ENCODE measurements at places on chromosomes 4 and X.

DNA sequence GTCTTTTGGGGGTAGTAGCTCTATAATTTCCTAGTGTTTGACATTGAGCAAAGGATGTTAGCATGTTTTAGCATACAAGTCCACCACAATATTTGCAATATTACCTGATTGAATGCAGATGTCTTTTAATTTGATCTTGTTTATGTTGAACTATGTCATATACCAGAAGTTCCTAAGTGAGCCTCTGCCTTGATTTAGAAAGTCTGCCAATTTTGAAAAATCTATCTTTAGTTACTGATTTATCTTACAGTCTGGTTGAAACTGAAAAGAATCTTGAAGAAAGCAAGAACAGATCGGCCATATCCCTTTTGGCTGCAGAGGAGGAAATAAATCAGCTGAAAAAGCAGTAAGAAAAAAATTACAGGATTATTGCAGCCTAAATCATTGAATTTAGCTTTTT, 18.5 kb downstream of the SPATA18 start:
- DNase-seq = no peak

- peak; percentile 59 for DNase-seq
Measured at GRCh38 chr4:123631786-123632692, 235.4 kb downstream of the SPRY1 start.

DNA sequence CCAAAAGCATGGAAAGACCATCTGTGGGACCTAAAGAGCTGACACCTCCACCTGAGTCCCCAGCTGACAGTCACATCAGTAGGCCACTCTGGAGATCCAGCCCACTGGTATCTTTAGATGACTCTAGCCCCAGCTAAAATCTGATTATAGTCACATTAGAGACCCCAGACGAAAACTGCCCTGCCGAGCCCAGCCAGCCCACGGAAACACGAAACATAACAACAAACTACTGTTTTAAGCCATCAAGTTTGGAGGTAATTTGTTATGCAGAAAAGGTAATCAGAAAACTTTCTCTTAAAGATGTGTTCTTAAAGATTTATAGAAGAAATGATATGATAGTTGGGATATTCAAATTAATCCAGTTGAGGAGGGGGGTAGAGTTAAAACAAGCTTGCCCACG, 175.7 kb downstream of the DHX15 start:
- DNase-seq = no peak

- no peak for DNase-seq
Measured at GRCh38 chr4:89898304-89898716, 3.7 kb downstream of the MMRN1 start.

DNA sequence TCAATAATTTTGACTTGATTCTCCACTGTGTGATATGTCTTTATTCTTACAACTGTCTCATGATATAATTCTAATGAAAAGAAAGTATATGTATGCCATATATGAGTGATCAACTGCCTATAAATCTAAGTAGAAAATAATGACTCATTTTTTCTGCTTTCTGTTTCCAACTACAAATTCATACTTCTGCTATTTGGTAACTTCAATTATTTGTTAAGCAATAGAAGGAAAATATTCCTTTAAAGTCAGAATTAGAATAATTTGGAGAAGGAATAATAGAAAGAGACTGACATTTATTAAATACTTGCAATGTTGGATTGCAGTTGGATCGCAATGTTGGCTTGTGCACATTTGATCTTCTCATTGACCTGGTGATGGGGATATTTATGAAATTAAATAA, 204.2 kb upstream of the PACRGL start:
- DNase-seq = peak; percentile 4

DNA sequence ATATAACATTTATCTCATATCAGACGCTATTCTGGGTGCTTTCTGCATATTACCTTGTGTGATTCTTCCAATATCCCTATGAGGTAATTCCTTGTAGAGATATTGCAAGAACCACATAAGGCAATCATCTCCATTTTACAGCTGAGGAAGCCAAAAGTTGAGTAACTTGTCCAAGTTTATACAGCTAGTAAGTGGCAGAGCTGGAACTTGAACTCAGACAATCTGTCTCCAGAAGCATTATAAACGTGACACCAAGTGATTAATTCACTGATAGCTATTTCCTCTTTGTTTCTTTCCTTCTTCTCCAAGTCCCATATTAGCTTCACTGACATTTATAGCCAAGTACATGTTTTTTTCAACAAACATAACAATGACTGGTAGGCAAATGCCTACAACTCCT, 7.3 kb downstream of the EMCN start:
- no peak for DNase-seq

DNA sequence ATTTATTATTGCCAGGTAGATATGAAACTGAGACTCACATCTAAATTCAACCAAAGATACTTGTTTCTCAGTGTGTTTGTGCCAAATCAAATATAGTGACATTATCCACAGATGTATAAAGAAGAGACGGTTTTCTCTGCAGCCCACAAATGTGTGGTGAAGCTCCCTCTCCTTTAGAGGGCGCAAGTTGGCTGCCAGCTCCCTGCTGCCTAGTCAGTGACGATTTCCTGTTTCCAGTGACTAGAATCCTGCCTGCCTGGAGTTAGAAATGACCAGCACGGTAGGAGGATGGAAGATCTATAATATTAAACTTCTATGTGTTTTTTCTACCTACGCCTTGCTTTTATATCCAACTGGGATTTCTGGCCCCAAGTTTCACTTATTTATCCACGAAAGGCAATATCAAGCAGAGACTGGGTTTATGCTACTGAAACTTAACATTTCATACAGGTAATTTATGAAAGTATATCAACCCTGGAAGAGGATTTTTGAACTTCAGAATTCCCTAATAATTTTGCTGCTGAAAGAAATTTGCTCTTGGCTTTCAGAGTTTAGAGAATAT, 1793.7 kb upstream of the TENM3 start:
- no peak for DNase-seq

DNA sequence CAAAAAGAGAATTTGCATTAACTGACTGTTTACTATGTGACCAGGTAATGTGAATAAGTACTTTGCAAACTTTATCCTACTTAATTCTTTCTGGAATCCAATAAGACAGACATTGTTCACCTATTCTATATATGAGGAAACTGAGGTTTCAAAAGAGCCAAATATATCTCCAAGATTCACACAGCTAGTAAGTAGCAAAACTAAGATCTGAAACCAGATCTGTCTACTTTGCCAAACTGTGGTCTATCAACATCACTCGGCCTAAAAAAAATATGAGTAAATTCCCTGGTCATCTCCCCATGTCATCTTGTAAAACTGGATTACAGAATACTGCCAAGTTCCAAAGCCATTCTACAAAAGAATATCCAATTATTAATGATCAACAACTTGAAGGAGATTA, 52.8 kb downstream of the ANAPC10 start:
- no peak for DNase-seq

GRCh38 chr4:8278421-8279287, 9.1 kb downstream of the HTRA3 start:
- peak; percentile 71 for DNase-seq

- no peak for DNase-seq
Measured at GRCh38 chrX:103338663-103339062, 8.6 kb downstream of the TCEAL7 start.

- DNase-seq = no peak
Measured at GRCh38 chr4:109094056-109094455, 208.4 kb downstream of the COL25A1 start.

- no peak for DNase-seq
Measured at GRCh38 chr4:9771034-9771433, 10.4 kb upstream of the DRD5 start.

- DNase-seq = no peak
Measured at GRCh38 chrX:38170556-38170955, 50.1 kb downstream of the SRPX start.

DNA sequence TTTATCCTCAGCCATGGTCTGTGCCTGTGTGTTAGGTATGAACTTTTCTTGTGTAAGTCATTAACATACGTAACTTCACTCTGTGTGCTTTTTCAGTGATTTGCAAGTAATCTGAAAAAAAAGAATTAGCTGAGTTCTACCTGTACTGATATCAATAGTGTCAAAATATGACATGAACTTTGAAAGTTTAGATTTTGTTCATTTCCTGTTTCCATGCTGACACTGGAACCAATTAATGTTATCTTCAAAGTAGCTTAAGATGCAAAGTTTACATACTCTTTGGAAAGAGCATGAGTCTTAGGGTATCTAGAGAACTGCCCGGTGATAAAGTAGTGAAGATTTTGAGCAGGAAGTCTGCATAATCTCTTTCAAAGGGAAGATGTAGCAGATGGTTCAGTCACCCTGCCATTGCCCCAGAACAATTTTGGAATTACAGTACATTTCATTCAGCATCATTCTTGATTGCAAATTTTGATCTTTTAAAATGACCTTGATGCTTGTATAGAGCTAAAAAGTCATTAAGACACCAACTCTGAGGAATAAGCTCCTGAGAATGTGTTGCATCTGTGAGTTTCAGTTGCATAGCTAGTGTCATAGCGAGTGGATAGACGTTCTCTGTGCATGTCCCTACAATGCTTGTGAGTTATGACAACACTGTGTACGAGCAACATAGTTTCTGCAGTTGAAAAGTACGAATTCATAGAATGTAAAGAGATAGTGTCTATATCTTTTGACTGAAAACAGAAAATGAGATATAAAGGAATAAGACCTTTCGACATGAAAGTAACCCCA, 130.5 kb downstream of the PTTG2 start:
- DNase-seq = no peak

GRCh38 chrX:16870862-16871815, 977 bp upstream of the RBBP7 start:
- DNase-seq = no peak

GRCh38 chr4:90189946-90190345, 62.8 kb downstream of the CCSER1 start:
- DNase-seq = no peak

DNA sequence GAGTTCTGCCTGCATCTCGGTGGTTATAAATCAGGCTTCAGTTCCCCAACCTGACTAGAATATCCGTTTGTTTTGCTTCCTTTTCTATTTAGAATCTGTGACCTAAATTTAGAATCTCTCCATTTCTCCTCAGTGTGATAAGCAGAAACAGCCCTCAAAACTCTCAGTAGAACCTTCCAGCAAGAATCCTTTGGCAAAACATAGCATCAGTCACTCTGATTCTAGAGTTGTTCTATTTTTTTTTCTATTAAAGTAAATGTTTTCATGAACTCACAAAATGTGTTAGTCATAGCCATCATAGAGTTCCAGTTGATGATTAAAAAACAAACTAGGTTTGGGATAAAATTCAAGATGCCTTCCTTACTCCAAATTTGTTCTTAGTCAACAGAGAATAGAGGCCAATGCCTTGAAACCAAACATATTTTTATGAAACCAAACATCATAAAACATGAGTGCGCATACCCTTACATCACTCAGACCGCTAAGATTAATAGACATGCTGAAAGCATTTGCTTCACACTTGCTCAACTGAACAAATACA, 13.2 kb upstream of the C1QTNF7 start:
- DNase-seq = no peak

DNA sequence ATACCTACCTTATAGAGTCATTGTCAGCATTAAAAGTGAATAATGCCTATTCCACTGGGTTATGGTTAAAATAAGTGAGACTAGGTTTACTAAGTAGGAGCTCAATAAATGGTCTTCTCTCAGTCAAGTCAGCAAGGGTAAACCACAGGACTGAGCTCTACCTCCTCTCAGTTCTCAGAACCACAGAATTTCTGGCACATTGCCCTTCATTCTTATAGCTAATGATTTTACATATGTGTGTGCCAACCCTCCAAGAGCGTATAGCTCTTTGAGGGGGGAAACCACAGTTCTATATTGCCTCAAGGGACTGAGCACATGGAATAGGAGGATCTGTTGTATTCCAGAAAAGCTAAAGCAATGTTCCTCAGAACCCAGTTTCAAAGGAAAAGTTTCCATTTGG, 124.8 kb downstream of the ATG4A start:
- DNase-seq = no peak

- no peak for DNase-seq
Measured at GRCh38 chr4:10051517-10052135, 30.3 kb upstream of the SLC2A9 start.

DNA sequence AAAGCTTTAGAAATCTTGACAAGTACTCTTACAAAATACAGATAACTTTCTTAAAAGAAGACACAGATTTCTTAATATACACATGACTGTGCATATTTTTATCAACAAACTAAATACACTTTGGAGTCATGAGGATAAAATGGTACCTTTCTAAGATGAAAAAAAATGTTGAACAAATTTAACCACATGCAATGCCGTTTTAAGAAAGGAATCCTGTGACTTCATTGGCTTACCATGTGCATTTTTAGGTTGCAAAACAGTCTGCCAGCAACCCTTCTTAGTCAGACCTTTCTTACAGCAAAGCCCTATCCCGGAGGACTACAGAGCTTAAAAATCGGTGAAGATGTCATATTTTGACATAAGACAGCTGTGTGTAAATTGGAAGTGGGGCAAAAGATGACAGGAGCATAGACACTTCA, 51.7 kb downstream of the GASK1B start:
- peak; percentile 96 for DNase-seq

DNA sequence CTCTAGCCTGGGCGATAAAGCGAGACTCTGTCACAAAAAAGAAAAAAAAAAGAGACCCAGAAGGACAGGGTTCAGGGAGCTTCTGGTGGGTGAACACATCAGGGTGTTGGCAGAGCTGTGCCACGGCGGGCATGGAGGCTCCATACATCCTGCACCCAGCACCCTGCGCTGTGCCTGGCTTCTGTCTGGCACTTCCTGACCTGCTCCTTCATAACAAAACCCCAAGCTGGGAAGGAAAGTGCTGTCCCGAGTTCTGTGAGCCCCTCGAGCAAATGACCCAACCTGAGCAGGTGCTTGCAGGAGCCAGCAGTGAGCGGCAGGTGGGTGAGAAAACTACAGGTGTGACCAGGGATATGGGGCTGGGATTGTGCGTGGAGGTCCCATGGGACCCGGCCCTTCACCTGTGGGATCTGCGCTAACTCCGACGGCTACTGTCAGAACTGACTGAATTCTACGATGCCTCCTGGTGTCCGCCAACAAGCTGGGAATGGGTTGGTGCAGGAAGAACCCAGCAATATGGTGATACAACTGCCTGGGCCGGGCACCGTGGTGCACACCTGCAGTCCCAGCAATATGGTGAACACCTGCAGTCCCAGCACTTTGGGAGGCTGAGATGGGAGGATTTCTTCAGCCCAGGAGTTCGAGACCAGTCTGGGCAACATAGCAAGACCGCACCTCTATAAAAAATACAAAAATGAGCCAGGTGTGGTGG, 18.9 kb downstream of the ASMTL start:
- no peak for DNase-seq

GRCh38 chrX:20228245-20228644, 38.5 kb downstream of the RPS6KA3 start:
- no peak for DNase-seq

- DNase-seq = no peak
Measured at GRCh38 chr4:87525636-87526295, 3.4 kb downstream of the SPARCL1 start.

GRCh38 chr4:42561031-42561430, 95.9 kb downstream of the ATP8A1 start:
- no peak for DNase-seq

GRCh38 chr4:81164623-81165416, 50.2 kb downstream of the PRKG2 start:
- DNase-seq = peak; percentile 69

GRCh38 chr4:76584241-76585152, 149.5 kb downstream of the SHROOM3 start:
- no peak for DNase-seq

GRCh38 chr4:126899331-126899801, 733.4 kb upstream of the INTU start:
- DNase-seq = peak; percentile 88

GRCh38 chr4:1247864-1248244, 1.1 kb downstream of the CTBP1 start:
- no peak for DNase-seq

- DNase-seq = no peak
Measured at GRCh38 chr4:128308986-128309385, 21.4 kb upstream of the PGRMC2 start.

All from HCEC 1CT (cell line).